CD4-positive, alpha-beta T cell treated with Interleukin-17A for 1 hour (primary cell): ENCODE measurements at places on chromosomes 7 and 10.
A peak's percentile ranks its signal among the peaks of the same experiment; 100 is the strongest.

GRCh38 chr10:126846959-126847358 lies 58.3 kb upstream of the DOCK1 start:
- no peak for DNase-seq

DNA sequence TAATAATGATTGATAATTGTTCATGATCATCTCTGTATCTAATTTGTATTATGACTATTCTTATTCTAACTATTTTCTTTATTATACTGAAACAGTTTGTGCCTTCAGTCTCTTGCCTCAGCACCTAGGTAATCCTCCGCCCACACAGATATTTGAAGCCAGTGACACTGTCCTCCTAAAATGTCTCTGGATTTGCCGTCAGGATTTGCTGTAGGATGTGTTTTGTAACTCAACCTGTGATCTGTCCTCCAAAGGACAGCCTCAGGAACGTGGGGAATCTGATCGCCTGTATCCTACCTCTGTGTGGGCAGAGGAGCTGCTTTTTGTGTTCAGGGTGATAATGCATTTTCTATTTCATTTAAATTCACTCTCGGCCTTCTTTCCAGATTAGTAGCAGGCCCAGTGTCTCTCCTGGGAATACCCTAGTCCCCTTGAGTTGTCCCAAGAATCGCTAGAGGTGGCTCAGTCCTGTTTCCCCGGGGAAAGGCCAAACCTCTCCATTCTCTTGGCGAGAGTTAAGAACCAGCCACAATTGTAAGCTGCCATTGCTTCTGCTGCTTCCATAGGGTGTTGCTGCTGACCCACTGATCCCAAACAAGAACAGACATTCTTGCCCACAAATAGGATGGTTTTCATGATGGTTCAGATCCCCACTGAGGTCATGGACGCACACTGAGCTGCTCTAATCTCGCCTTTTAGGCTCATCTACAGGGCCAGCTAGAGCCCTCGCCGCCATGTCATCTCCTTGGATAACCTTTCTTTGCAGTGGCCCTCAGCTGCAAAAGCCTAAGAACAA lies 136.2 kb upstream of the KCNMA1 start:
- no peak for DNase-seq

DNA sequence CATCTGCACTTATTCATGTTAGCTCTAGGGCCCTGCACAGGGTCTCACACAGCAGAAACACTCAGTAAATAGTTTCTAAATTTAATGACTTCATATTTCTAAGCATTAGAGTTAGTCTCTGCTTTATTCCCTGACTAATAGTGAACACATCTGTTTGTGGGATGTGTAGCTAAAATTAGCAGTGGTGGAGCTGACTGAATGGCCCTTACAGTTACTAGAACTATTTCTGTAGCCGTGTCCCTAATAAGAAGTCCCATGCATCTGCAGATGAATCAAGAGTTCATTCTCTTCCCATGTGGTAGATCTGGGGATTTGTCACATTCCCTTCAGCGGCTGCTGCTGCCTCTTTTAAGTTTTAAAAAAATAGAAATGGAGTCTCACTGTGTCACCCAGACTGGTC lies 11.7 kb downstream of the MAP3K8 start:
- no peak for DNase-seq

DNA sequence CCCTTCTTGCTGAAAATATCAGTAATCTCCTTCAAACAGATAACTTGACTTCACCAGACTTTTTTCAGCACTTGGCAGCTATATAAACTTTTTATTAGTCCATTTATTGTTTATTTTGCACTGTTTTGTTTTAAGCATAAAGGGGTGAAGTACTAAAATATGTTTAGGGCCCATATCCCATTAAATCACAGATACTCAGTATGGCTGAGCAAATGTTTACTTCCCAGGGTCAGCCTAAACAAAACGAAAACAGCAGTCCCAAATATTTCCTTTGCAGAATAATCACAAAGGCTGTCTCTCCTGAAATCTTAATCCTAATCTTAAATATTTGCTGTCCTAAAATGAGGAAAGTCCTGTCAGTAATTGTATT lies 649.6 kb downstream of the TNS3 start:
- no peak for DNase-seq

GRCh38 chr7:33156441-33156840 lies 27.1 kb downstream of the BBS9 start:
- DNase-seq, result no peak

- DNase-seq, result no peak
These were observed 35.3 kb downstream of the DIP2C start for GRCh38 chr10:653991-654646.

DNA sequence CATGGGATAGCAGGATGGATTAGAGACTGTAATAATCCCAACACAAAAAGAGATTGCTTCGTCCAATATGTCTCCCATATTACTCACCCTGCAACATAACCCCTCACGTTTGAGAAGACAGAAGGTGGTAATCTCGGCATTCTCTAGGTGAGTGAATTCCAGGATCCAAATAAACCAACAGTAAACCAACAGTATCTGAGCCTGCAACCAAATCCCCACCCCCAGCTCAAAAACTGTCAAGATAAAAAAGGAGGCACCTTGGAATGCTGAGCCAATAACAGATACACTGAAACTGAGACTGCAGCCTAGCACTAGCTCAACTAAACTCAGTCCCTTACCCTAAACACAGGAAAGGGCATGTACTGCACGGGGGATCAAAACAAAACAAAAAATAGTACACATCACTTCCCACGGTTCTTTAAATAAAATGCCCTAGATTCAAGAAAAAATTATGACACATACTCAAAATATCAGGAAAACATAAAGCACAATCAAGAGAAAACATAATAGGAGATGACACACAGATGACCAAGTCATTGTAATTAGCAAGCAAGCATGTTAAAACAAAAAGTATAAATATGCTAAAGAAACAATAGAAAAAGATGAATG lies 28.0 kb downstream of the IPMK start:
- no peak for DNase-seq

GRCh38 chr7:138878856-138879255 lies 80.9 kb upstream of the ATP6V0A4 start:
- no peak for DNase-seq

DNA sequence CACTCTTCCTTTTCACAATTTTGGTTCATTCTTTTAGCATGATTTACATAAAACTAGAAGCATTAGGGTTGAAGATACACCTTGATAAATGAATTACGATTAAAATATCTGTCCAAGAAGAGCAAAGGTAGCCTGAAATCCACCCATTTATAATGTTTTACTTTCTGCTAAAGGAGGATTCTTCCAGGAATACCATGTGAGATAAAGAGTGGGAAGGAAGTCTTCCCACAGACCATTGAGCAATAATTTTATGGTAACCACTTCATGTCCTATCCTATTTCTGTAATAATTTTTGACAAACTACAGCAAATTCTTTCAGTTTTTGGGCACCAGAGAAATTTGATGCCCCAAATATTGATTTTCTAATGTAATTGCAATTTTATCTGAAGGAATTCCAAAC lies 150.6 kb upstream of the STEAP4 start:
- no peak for DNase-seq

DNA sequence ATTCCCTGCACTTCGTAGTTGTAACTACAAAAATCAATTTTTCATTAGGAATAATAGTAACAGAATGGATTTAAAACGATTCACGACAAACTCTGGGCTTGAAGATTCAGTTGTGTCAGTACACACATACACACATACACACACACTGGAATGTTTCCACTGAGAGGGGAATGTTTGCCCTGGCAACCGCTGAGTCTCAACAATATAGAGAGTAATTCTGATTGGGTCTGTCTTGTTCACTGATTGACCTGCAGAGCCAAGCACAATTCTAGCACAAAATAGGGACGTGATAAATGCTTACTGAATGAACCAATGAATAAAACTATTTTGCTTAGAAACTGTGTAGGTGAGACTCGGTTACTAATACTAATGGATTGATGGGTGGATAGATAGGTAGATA lies 204.4 kb upstream of the CCDC6 start:
- DNase-seq, result no peak

DNA sequence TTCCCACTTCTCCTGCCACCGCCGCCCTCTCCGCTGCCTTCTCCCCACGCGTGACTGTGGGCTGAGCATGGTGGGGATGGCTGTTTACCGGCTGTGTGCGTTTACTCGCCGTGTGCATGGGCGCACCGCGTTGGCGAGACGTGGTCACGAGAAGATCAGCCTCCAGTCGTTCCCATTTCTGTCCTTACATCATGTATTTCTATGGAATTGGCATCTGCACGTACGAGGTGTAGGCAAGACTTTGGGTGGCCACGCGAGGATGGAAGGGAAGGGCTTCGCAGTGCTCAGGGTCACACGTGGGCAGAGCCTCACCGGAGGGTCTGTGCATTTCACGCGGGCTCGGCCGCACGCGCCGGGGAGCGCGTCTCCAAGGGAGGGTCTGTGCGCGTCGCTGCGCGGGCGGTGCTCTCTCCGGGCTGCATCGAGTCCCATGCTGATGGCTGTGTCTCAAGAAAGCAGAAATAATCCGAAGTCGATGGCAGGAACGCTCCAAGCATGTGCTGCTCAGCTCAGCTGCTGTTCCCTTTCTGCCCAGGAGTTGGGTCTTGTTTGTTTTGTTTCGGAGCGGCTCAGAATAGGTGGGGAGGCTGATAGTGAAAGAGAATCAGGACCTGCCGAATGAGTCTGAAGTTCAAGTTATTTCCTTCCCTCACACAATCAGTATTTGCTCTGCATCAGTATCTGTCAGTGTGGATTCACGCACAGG lies 973 bp downstream of the CAMK1D start:
- peak; percentile 67 for DNase-seq

- DNase-seq, result no peak
These were observed 28.2 kb downstream of the CUBN start for GRCh38 chr10:17101257-17101909.

GRCh38 chr10:45558425-45558824 lies 114.1 kb downstream of the ZFAND4 start:
- no peak for DNase-seq

DNA sequence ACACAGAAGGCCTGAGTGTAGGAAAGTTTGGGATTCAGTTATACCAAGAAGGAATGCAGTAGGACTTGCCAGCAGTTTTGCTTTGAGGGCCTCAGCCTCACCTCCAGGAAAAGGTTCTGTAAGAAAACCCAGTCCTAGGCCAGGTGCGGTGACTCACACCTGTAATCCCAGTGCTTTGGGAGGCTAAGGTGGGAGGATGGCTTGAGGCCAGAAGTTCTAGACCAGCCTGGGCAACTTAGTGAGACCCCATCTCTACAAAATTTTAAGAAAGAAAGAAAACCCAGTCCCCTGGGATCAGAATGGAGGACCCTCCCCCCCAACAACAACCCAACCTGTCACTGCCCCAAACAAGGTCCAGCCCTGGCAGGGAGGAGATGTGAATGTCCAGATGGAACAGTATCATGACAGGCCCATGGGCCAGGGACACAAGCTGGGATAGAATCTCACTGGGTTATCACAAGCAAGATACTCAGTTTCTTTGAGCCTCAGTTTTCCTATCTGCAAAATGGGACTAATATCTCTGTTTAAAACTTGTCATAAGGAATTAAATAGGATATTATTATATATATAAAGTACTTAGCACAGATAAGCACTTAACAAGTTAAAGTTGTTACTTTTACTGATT lies 68.7 kb downstream of the GTF2IRD1 start:
- no peak for DNase-seq

DNA sequence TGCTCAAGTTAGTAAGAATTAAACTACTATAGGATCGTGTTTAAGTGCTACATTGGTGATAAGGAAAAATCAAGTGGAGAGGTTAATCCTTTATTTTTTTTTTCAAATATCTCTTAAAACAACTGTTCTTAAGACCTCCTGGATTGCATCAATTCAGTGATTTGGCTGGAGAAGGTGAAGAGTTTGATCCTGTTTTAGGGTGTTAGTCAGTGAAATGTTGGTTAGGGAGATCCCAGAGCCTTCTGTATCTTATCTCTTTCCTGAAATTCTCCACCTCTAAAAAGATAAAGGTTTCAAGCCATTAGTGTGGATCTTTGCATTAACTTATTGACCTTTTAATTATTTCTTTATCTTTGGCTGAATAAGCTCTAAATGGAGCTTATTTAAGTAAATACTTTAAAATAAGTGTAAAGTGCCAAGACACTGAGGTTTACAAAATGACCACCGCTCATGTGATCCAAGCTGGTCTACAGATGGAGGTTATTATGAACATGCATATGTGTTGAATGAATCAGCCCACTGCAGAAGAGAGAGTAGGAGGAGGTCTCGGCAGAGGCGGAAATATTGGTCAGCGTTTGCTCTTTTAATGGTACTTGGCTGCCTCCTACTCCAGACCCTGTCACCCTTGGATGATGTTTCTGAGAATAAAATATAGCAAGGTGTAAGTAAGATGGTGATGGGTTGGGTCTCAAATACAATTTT lies 51.8 kb upstream of the BMPER start:
- no peak for DNase-seq

GRCh38 chr10:120403109-120403508 lies 53.9 kb upstream of the PLPP4 start:
- no peak for DNase-seq

DNA sequence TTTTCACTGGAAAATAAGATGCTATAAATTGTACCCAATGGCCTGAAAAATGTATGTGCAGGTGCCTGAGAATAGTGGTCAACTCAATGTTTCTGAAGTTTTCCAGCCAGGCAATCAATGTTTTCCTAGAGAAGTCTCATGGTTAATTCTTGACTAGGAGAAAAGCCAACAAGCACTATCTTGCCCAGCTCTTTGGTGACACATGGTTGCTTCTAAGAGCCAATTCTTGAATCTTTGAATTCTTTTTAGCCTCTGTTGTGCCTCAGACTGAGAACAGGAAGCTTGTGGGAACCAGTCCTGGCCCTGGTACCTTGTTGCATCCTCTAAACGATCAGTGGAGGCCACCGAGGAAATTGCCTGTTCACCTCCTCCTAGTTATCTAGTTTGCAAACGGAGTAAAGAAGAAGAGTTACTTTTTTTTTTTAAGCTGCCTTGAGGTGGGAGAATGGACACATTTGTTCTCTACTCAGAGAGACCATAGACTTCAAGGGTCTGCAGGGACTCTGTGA lies 144.0 kb upstream of the MKLN1 start:
- peak; percentile 36 for DNase-seq

GRCh38 chr7:50446542-50446960 lies 3.6 kb downstream of the FIGNL1 start:
- DNase-seq, result no peak

GRCh38 chr10:130432271-130432670 lies 296.1 kb downstream of the GLRX3 start:
- no peak for DNase-seq

DNA sequence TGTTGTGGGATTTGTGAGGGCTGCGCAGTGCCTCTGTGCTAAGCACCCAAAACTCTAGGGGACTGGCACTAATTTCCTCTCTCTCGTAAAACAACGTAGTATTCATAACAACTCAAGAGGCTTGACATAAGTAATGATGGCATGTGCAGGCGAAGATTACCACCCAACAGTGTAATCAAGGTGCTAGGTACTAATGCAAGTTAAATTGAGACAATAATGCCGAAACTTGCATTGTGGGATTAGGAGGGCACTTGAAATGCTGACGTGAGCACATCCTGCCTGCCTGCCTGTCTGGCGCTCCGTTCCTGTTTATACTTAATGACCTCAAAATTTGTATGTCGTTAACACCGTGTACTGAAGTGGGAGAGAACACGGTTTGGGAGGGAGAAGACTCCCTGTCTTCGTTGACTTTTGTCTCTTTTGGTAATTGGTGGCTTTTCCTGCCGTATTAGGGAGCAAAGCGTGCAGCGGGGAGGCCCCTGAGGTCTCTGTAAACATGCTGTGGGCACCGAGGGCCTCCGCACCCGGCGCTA lies 139.0 kb downstream of the MGMT start:
- DNase-seq, result no peak

- DNase-seq, result no peak
These were observed 82.7 kb downstream of the CPXM2 start for GRCh38 chr10:123808906-123809305.
